Globus pallidus (tissue), 1 donor: ENCODE measurements at places on chromosomes 4 and X.

GRCh38 chr4:8047837-8048678 is 108.4 kb upstream of the AFAP1 start:
- no peak for DNase-seq

- no peak for DNase-seq
These were observed 196.8 kb upstream of the FAT1 start for GRCh38 chr4:186920483-186920882.

DNA sequence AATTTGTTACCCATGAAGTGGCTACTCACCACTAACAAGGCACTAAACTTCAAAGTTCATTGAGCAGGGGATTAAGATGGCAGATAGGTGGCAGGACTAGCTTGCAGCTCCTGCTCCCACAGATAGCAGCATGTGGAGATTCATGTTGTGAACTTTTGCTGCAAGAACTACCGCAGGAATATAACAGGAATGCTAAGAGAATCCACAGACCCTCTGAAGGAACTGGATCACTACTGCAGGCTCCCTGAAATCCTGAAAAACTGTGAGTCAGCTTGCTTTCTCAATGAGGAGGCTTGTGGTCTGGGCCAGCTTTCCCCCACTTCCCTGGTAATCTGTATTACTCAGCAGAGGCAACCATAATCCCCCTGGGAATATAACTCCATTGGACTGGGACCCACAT is 118.5 kb upstream of the VCX2 start:
- no peak for DNase-seq

- no peak for DNase-seq
These were observed 1.2 kb upstream of the DNAJB14 start for GRCh38 chr4:99947608-99948007.

GRCh38 chr4:146415829-146416228 is 105.9 kb downstream of the SLC10A7 start:
- DNase-seq: no peak
